ENCODE measurements at places on chromosomes 5 and 9.

DNA sequence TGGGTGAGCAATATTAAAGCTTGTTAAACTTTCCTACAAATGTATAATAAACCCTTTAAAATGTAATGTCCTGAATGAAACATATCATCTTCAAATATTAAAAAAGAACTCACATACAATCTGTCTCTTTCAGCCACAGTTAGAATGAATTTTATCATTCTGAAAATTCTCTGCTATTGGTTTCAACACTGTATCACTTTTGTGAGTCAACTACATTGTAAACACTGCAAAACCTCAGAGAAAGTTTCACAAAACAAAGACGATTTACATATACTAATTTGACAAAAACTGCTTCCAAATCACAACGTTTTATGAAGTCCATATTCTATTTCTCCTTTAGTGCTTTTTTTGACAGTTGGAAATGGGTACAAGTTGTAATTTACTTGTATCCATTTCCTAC is 1032.0 kb upstream of the DMAC1 start:
- no peak for DNase-seq

DNA sequence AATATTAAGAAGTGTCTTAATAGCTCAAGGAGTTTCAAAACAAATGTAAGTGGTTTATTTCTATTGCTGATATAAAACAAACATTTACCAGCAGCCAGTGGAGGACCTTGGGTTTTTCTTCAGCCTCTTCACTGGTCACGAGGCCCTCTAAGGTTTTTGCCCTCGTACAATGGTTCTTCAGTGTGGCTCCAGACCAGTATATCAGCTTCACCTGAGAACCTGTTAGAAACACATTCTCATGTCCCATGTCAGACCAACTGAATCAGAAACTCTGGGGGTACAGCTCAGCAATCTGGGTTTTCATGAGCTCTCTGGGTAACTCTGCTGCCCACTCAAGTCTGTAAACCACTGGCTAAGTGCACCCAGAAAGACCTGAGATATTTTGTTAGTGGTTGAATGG is 12.9 kb downstream of the WWC1 start:
- DNase-seq: no peak

DNA sequence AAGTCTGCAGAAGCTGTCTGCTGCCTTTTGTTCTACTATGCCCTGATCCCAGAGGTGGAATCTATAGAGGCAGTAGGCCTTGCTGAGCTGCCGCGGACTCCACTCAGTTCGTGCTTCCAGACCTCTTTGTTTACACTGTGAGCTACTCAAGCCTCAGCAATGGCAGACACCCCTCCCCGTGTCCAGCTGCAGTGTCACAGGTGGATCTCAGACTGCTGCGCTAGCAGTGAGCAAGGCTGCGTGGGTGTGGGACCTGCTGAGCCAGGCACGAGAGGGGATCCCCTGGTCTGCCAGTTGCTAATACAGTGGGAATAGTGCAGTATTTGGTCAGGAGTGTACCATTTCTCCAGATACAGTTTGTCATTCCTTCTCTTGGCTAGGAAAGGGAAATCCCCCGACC is 99.6 kb downstream of the SLCO4C1 start:
- no peak for DNase-seq

GRCh38 chr9:2622461-2623287 is 1.1 kb downstream of the VLDLR start:
- DNase-seq: no peak

DNA sequence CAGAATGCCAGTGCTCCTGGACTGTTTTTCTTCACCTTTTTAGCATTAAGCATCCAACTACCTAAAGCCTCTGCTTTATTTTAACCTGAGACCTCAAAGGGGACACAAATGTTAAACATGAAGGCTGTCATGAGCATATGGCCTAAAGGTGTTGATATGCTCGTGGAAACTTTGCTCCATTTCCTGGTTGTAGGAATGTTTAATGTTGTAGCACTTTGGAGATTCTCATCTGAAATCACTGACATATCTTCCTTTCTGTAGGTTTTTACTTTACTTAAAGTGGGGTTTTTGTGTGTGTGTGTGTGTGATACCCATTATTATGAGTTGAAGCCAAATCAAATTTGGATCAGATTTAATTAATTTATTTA is 37.0 kb downstream of the HABP4 start:
- DNase-seq: no peak

DNA sequence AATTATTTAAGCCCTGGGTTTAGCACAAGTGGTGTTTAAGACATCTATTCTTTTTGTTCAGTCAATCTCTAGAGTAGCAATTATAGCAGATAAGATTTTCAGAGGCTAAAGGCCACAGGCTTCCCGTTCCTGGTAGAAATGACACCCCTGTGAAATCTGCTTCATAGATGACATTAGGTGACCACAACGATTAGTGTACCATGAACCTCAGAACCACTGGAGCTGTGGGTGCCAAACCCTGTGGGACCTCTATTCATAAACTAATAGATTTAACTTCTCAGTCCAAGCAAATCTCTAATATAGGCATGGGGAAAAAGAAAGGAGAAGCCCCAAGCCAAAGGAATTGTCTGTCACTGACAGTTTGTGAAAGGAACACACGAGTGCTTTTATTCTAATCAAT is 207.4 kb downstream of the ARRDC3 start:
- no peak for DNase-seq

GRCh38 chr5:95782181-95782580 is 40.3 kb downstream of the GLRX start:
- no peak for DNase-seq

GRCh38 chr5:14182761-14183160 is 39.6 kb downstream of the TRIO start:
- no peak for DNase-seq

DNA sequence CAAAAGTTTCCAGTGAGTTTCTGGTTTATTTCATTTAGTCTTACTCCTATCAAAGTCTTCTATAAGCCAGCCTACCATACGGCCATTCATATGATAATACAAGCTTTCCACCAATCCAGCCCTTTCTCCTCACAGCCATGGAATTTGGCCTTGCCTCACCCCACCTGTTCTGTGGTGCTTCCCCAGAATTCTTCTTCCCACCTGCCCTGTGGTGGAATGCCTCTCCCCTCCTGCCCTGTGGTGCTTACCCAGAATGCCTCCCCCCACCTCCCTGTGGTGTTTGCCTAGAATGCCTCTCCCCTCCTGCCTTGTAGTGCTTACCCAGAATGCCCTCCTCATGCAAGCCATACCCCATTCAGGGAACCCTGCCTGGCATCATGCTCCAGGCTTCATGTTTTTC is 90.3 kb upstream of the APC start:
- DNase-seq: no peak

GRCh38 chr9:136526625-136527066 is 19.2 kb downstream of the NOTCH1 start:
- no peak for DNase-seq

- DNase-seq: no peak
Observed at GRCh38 chr5:3650320-3650719, 54.7 kb downstream of the IRX1 start.

GRCh38 chr5:127934791-127935256 is 148.7 kb upstream of the SLC12A2 start:
- DNase-seq: no peak

DNA sequence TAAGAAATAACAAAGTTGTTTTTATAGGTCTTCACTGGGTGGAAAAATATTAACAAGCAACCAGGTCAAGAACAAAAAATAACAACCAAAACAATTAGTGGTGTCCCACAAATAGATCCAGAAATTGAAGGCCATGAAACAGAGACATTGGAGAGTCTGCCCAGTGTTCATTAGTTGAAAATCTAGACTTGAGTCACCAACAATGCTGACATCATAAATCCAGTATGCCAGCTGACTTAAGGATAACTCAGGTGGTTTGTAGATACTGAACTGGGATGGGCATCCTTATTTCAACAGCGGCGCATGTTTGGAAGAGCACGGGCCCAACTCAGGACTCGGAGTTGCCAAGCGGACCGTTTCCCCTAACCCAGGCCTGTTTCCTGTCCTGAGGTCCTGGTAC is 80.7 kb upstream of the TNFAIP8 start:
- DNase-seq: no peak

DNA sequence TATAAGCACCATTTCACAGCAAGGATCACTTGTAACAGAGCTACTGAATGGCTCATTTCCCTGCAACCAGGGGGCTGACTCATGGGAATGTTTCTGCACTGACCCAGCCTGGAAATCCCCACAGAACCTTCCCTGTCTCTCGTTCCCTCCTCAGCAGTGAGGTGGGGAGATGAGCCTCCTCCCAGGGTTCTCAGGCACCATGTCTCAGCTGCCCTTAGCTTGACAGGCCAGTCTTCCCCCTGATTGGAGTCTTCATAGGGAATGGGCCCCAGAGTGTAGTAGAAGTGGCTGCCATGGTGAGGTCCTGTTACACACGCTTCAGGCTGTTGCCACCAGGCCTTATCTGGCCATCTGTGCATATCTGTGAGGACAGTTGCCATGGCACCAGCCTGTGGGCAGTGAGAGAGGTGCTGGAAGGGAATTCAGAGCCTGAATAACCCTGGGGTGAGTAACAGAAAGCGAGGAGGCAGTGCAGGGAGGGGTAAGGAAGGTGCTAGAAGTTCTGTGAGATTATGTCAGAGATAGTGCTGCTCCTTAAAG is 324.4 kb downstream of the ENC1 start:
- no peak for DNase-seq

DNA sequence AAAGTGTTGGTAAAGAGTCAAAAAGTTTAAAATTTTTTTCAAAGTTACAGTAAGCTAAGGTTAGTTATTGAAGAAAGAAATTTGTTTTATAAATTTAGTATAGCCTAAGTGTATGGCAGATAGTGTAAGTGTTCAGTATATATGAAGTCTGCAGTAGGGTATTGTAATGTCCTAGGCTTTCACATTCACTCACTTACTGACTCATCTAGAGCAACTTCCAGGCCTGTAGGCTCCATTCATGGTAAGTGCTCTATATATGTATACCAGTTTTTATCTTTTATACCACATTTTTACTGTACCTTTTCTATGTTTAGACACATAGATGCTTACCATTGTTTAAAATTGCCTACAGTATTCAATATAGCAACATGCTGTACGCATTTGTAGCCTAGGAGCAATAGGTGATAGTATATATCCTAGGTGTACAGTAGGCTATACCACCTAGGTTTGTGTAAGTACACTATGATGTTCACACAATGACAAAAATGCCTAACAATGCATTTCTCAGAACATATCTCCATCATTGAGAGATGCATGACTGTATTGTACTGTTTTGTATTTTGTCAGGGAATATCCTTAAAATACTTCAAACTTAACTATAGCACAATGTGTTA is 38.5 kb downstream of the CYSTM1 start:
- no peak for DNase-seq

- DNase-seq: no peak
Observed at GRCh38 chr5:56734091-56734694, 81.2 kb upstream of the MAP3K1 start.

DNA sequence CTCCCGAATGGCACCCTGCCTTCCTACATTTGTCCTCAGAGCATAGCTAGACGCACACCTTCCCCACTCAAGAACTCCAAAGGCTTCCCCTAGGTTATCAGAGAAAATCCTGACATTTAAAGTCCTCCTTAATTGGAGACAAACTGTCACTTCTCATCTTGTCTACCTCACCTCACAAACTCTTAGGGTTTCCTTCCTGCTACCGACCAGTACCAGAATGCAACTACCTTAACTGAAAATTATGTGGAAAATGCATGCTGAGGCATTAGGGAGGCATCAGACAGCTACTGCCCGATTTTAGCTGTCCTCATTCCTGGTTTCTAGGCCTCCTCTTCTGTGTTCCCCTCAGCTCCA is 17.9 kb upstream of the TNIP1 start:
- no peak for DNase-seq

- no peak for DNase-seq
Observed at GRCh38 chr9:72315510-72316311, 49.3 kb downstream of the ZFAND5 start.

DNA sequence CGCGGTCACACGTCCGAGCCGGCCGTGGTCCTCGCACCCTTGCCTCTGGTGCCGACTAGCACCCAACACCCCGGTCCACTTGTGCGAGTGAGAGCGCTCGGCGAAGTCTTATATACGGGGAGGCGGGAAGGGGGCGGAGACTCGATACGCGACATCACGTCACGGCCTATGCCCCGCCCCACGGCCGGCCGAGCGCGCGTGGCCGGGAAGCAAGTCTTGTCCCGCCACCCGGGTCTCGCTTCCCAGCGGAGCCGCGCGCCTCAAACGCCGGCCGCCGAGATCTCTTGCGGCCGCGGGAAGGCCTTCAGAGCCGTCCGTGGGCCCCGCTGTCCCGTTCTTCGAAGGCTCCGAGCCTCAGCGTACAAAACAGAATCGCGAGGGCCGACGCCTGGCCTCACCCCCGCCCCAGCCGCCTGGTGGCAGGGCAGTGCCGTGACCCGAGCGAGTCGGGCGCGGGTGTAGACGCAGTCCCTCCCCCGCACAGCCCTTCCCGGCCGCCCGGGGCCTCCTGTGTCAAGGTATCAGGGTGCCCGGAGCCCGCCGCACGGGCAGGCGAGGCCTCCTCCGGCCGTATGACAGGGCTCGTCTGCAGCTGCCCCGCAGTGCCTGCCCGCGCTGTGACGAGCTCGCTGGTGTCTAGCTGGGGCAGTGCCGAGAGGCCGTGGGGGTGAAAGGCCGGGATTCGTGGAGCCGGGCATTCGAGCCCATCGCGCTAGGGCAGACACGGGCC is at the start of gene PLK2:
TSS of gene PLK2 (minus strand) at position 85 of the 730 bp plus-strand sequence. CDS start 127 bp downstream, outside the sequence.
- DNase-seq: peak; percentile 90

DNA sequence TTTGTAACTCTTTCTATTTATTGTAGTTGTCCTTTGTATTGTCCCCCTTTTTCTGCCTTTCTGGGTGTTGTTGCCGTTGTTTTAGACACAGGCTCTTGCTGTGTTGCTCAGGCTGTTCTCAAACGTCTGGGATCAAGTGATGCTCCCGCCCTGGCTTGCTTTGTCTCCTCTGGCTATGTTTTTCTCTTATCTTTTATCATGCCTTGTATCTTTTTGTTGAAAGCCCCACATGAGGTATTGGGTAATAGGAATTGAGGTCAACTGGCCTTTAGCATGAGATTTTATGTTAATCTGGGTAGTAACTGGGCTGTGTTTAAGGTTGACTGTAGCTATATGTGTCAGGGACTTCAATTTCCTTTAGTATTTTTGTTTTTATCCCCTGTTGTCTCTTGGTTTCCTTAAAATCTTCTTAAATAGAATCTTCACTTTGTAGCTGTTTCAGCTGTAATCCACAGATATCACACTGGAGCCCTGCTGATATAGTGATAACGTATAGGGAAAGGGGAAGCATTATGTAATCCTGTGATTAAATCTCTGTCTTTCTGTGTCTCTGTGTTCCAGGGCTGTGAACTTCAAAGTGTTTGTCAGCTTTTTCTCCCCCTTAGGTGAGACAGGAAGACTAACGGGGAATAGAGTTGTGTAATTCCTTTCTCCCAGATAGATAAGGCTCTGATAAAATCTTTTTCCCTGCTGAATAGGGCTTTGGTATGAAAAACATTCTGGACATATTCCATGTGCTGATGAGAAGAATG is 25.9 kb upstream of the CACNA1B start:
- DNase-seq: no peak

GRCh38 chr9:306907-307306 is 92.2 kb downstream of the DOCK8 start:
- peak; percentile 16 for DNase-seq

- no peak for DNase-seq
Observed at GRCh38 chr9:71876829-71877228, 34.2 kb downstream of the ABHD17B start.

Data from T-helper 1 cell (primary cell).